ENCODE measurements at places on chromosomes 5 and 9.

DNA sequence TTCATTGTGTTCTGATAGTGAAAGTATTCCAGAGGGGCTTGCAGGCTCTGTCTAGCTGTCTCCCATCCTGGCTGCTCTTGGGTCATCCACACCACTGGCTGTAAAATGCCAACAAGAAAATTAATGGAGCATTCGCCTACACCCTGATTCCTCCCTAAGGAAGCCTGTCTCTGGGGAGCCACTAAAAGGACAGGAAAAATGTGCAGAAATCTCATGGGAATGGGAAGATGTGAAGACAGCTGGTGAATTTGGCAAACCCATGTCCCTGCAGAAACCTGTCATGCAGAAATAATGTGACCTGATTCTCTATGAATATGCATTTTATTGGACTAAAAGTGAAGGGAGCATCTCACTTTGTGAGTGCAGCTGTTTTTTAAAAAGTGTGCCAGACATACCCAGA, 265.6 kb downstream of the TUSC1 start:
- no peak for DNase-seq

DNA sequence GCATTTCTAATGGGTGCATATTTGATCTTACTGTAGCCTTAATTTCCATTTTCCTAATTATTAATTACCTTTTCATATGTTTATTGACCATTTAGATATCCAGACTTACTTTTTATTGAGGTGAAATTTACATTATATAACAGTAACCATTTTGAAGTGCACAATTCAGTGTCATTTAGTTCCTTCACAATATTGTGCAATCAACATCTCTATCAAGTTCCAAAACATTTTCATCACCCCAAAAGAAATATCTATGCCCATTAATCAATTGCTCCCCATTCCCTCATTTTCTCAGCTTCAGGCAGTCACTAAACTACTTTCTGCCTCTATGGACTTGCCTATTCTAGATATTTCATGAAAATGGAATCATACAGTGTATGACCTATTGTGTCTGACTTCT, 5.9 kb downstream of the COL15A1 start:
- DNase-seq = no peak

GRCh38 chr9:134475011-134475790, 148.9 kb downstream of the RXRA start:
- peak; percentile 61 for DNase-seq

- DNase-seq = no peak
Measured at GRCh38 chr9:1495282-1496030, 445.3 kb downstream of the DMRT2 start.

GRCh38 chr5:83095957-83096539, 18.7 kb downstream of the XRCC4 start:
- DNase-seq = no peak

DNA sequence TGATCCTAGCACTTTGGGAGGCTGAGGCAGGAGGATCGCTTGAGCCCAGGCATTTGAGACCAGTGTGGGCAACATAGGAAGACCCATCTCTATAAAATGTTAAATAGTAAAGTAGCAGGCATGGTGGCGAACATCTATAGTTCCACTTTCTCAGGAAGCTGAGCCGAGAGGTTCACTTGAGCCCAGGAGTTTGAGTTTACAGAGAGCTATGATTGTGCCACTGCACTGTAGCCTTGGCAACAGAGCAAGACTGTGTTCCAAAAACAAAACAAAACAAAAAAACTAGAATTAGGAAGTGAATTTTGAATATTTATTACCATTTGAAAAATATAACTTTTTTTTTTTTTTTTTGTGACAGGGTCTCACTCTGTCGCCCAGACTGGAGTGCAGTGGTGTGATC, 26.8 kb upstream of the PAX5 start:
- no peak for DNase-seq

DNA sequence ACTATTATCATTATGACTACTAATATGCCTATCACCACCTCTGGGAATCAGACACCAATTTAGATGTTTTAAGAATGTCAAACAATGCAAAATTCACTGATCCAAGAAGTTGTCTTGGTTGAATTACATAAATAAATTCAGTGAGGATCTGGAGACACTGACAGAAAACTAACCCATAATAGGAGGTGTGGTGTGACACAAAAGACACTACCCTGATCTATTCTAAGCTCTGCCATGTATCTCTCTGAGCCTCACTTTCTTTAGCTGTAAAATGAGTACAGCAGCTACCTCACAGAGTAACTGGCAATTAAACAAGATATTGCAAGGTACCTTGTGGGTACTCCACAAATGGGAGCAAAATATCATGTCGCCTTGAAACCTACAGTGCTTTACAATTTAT, 7.5 kb downstream of the CDK5RAP2 start:
- no peak for DNase-seq

- DNase-seq = no peak
Measured at GRCh38 chr5:133253671-133254070, 201.9 kb downstream of the HSPA4 start.

GRCh38 chr5:56587381-56588130, 227.8 kb upstream of the MAP3K1 start:
- no peak for DNase-seq

DNA sequence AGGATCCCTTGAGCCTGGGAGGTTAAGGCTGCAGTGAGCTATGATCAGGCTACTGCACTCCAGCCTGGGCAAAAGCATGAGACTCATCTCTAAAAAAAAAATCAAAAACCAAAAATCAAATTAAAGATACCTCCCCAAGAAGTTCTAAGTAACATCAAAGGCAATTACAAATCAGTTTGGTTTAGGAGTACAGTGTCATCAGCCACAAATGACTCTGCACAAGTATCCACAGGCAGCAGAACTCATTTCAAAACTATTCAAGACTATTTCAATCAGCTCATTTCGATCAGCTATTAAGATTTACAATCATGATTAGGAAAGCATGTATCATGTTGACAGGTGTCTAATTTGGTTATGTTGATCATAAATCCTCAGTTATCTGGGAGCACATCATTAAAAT, 19.1 kb downstream of the TRMO start:
- no peak for DNase-seq

DNA sequence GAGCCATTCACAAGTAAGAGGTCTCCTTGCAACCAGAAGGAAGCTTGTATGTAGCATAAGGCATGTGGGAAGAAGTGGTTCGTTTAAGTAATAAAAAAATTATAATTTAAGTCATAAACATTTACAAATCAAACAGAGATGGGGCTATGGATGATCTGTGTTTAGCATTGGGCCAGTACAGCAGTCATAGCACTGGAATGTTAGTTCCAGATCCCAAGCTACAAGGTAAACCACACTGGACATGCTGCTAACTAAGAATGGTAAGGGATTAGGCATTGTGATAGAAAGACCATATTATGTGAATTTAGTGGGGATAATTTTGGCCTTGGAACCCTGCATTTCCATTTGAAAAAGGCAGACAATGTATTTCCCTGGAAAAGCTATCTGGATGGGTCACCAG, 170.4 kb upstream of the KCNN2 start:
- no peak for DNase-seq

DNA sequence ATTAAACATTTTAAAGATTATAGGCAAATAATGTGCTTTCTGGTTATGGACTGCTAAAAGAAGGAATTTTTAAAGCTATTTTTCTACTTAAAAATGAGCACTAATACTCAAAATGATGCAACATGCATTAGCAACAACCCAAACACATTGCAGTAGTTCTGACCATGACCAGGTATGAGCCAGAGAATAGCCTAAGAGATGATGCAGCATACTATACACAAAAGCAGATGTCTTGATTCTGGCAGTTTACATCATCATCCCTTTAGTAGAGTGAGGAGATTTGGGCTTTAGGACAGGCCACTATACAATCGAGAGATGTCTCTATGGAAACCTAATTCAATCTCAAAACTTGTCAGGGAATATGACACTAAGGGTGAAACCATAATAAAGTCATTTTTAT, 307.1 kb downstream of the PRR16 start:
- no peak for DNase-seq

- DNase-seq = no peak
Measured at GRCh38 chr5:157049605-157050004, 9.3 kb downstream of the HAVCR1 start.

DNA sequence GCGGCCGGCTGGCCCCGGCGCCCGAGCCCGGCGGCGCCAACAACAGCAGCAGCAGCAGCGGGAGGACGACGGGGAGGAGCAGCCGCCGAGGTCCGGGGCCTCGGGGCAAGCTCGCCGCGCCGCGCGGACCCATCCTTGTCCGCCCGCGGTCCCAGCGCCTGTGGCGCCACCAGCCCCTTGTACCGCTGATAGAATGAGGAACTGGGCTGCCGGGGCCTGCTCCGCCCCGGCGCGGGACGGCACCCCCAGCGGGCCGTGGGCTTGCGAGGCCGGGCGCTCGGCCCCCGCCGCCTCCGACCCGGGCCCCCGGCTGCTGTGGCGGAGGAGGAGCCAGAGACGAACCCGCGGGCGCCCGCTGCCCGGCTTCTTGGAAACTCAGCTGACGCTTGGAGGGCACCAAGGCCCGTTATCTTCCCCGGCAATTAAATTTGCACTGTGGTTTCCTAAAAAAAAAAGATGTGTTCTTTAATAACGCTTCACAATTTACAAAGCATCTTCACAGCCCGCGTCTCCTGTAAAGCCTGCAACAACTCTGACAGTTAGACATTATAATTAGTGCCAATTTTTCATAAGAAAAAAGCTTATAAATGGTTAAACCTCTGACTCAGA, at the start of gene ARSB:
ARSB (minus strand) TSS at position 195 of the 609 bp plus-strand sequence; CDS start at position 133, 62 bp downstream.
- peak; percentile 82 for DNase-seq

DNA sequence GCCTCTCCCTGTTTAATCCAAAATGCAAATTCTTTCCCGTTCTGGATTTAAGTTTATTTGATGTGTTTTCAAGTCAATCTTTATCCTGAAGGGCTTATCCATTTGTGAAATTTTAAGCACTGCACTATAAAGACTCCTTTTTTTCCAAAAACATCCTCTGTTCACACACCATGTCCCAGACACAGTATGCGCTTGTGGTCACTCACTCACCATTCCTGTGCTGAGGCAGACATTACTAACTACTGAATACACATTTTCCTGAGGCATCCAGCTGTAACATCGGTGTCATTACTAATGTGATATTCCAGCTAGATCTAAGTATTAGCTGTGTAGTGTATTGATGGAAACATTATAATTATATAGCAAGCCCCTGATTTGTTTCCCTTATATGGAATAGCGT, 298.4 kb downstream of the KCTD16 start:
- no peak for DNase-seq

GRCh38 chr5:98050583-98050982, 722.9 kb upstream of the RGMB start:
- DNase-seq = no peak

DNA sequence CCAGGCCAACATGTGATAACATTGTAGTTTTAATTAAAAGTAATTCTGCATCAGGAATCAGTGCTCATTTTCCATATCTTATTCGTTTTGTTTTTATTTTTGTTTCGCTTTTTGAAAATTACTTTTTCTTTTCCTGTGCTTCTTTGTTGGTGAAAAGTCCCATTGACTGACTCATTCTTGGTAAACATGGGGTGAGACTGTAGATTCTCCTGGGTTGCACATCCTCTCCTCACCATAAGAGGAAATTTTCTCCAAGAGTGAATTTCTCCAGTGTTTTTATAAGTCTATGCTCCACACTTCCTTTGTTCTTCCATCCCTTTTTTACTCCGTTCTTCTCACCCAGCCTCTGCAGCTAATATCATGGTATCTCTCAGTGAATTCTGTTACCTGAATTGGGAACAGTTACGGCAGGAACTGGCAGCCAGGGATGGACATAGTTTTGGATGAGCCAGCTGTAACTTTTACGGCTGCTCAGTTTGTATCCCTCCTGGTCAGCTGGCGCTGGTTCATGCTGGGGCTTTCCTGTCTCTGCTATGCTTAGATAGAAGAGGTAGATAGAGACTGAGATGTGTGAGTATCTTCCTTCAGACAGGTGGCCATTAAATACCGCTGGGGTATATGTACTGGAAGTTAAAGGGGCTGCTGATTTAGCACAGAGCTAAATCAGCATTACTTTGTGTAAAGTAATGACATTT, 80.0 kb downstream of the MAN2A1 start:
- DNase-seq = no peak

GRCh38 chr9:120513825-120514396, 66.1 kb downstream of the CDK5RAP2 start:
- DNase-seq = no peak

DNA sequence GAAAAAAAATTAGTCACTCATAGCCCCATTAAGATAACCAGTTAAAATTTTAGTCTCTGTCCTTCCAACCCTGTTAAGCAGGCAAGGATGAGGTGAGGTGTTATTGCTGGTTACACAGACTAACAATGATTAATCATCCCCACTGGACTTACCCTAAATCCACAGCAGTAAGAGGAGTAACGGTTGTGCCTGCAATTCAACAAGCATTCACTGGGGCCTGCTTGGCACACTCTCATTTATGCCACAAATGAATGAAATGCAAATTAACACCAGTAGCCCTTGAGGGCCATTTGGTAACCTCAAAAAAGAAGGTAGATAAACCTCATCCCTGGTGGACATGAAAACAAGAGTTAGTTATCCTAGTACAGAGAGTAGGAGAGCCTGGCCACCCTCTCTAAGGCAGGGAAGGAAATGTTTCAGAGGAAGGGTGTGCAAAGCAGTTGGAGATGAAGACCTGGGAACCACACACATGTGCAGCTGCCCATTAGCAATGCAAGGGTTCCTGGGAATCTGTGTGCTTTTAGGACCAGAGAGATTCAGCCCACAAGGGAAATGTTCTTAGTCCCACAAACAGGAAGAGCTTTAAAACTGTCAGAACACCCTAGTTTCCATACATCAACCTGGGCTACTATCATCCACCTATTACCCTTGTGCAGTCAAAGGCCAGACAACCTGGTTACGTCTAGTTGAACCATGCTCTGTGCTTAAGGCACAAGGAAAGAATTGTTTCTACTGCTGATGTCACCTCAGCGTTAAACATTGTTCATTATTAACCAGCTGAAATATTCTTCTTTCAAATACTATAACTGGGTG, 7.7 kb downstream of the LHFPL2 start:
- DNase-seq = no peak

DNA sequence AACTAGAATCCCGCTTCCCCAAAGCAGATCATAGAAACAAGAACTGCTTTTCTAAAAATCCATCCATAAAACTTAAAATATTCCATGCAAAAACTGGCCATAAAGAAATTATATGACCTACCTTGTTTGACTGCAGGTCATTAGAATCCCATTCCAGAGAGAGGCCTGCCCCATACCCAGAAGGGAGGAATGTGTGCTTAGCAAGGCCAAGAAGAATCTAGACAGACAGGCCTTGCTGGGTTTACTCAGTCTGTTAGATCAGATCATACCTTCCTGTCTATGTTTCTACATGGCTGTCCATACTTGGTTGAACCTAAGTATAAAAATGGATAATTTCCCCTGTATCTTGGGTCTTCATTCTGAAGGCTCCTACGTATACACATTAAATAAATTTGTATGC, 358.8 kb upstream of the TRPC7 start:
- no peak for DNase-seq

- no peak for DNase-seq
Measured at GRCh38 chr5:17748201-17748600, 113.9 kb downstream of the TAF11L14 start.
